ENCODE measurements at places on chromosomes 1 and 21.

DNA sequence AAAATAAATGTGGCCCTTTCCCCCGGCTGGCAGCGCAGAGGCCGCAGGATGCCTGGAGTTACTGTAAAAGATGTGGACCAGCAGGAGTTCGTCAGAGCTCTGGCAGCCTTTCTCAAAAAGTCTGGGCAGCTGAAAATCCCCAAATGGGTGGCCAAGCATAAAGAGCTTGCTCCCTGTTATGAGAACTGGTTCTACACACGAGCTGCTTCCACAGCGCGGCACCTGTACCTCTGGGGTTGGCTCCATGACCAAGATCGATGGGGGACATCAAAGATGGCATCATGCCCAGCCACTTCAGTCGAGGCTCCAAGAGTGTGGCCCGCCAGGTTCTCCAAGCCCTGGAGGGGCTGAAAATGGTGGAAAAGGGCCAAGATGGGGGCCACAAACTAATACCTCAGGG is 95.9 kb downstream of the LRIG2 start:
- DNase-seq, result no peak

DNA sequence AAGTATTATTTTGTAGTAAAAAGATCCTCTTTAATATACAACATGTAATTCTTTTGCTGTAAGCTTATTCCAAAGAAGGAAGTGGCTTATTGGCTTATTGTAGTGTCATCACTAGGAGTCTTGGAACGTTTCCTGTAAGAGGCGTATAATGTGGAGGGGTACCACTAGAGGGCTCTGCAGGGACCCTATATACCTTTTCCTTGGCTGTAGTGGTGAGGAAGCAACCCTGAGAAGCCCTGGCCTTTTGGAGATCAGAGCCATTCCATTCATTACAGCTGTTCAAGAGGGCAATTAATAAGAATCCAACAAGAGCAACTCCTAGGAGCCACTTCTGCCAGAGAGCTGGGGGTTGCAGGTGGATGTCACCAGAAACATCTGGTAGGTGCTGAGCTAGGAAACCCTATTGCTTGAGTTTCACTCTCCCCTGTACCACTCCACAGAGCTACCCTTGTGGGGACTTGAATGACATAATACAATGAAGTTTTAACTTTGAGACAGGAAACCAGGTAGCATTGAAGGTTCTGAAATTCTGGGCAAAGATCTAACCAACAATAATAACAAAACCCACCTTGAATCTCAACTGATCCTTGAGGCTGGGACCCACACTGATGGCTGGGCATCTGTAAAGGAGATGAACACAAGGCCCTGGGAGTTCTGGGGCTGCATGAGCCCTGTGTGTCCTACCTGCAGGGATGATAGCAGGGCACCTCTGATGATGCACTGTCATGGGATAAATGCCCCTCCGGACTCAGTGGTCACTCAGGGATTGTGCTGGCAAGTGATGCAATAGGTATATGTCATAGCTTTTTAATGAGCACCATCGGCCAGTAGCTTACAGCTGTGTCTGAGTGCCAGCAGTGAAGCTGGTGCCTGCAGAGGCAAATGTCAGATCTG is 160.2 kb upstream of the COA6 start:
- peak; percentile 90 for DNase-seq

DNA sequence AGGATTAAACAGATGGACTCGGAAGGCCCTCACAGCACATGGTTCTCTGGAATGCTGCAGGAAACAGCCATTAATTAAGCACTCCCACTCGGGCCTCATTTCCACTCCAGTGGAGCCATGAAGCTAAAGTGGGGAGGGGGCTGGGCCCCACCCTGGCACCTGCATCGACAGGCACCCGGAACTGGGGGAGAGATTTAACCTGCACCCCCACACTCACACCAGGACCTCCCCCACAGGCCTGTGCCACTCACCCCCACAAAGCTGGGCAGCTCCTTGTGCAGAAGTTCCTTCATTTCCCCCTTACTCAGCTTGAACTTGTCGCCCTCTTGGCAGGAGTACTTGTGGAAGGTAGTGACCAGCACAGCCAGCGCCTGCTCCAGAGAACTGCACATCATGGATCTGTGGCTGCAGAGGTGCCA is 2.2 kb downstream of the S100A2 start:
- DNase-seq, result no peak

DNA sequence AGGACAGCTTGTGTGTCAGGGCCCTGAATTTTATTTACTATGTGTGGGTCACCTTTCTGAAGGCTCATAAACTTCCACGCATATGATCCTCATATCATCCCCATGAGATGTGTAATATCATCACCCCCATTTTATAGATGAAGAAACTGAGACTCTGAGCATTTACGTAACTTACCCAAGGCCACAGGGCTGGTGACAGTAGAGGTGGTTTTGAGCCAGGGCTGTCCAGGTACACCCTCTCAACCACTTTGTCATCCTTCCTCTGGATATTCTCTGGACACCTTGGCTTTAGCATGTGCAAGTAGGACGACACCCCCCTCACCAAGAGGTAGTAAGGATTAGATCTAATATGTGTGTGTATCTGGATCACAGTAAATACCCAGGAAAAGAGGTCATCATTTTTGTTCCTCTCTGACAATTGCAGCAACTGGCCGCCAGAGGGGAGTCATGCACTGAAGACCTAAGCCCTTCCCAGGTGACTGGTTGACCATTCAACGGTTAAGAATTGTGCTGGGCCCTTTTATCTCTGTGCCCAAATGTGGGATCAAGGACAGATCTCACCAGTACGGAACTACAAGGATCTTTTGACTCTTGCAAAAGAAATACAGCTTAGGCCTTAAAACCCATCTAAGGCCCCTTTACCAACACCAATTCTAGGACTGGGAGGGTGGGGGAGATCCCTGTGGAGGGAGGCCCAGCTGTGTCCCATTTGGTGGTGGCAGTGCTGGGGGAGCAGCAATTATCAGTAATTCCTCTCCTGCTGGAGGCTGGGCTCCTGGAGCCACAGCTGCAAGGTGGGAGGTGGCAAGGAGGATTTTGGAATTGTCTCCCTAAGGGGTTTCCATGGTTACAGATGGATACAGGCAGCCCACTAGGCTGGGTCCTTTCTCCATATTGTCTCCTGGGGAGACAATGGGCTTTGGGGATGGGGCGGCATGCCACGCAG is 13.7 kb upstream of the E2F2 start:
- DNase-seq, result peak; percentile 79

DNA sequence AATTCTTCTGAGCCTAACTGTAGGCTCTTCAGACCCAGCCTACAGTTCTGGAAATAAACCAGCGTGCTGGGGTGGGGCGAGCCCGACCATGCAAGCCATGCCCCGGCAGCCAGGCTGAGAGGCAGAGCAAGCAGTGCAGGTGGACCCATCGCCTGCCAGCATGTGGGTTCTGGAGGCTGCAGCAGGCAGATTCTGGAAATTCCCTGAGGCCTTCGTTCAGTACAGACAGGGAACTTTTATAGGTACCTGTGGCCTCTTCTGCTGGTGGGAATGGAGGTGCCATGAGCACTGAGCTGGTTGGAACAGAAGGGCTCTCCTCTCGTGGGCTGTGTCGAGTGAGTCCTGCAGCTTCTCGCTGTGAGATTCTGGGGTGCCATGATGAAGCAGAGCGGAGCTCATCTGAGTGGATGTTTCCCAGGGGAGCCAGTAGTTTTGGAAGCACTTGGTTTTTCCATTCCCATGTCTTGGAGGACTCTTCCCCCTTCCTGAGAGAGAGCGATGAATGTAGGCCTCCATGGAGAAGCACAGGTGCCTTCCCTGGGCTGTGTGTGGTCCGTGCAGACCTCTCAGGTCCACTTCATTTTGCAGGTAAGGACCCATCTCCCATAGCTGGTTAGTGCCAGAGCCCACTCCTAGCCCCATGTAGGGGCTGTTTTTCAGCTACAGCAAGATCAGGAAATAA is 94.1 kb downstream of the PCBP3 start:
- DNase-seq, result no peak

- peak; percentile 66 for DNase-seq
These were observed 47.3 kb upstream of the LYPLAL1 start for GRCh38 chr1:219126377-219126776.

- peak; percentile 14 for DNase-seq
These were observed 48.1 kb downstream of the PHC2 start for GRCh38 chr1:33382661-33383415.

DNA sequence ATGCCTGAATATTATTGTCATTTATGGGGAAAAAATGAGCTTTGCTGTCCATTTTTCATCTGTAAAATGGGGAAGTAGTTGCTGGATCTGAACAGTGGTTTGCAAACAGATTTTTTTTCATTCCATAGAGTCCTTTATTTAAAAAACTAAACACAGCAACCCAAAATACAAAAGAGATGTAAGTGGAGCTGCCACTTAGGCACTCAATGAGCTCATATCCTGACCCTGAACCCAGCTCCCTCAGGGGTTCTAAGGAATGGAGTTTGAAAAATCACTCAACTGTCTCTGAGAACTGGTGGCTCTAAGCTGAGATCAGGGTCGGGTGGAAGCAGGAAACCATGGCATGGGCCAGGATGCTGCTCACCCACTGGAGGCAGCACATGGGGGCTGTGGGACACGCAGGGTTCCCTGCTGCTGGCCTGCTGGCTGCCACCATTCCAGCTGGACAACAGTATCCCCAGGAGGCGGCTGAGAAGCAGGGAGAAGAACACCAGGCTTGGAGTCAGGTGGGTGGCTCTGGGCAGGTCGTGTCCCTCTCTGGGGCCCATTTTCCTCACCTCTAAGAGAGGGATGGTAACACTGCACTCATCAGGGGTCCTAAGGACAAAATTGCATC is 9.6 kb upstream of the ECE1 start:
- DNase-seq, result no peak

- DNase-seq, result peak; percentile 92
These were observed 59.8 kb upstream of the ACOT11 start for GRCh38 chr1:54488065-54488750.

GRCh38 chr1:66366634-66367033 is 167.3 kb upstream of the SGIP1 start:
- no peak for DNase-seq

GRCh38 chr1:62436039-62436465 is 797 bp upstream of the USP1 start:
- no peak for DNase-seq

Measured in NCI-H69 (cell line).